ENCODE measurements at places on chromosomes 2 and 18. TPM values are rescaled to one million over a fixed set of nuclear protein-coding genes. Genes with fewer than 3 reads are reported as not detected.

The KIF1A gene
- not detected for polyA plus RNA-seq

The ZNF2 gene
- polyA plus RNA-seq, result 2.1 TPM

The CD8B gene
- polyA plus RNA-seq, result 0.45 TPM

The RASGRP3 gene
- polyA plus RNA-seq, result 3.1 TPM

The MTX2 gene
- 15.9 TPM for polyA plus RNA-seq

The SMARCAL1 gene
- polyA plus RNA-seq, result 22.2 TPM

Measured in CD4-positive, alpha-beta memory T cell (primary cell).